Keratinocyte (primary cell): ENCODE measurements at places on chromosomes 2 and 18.

DNA sequence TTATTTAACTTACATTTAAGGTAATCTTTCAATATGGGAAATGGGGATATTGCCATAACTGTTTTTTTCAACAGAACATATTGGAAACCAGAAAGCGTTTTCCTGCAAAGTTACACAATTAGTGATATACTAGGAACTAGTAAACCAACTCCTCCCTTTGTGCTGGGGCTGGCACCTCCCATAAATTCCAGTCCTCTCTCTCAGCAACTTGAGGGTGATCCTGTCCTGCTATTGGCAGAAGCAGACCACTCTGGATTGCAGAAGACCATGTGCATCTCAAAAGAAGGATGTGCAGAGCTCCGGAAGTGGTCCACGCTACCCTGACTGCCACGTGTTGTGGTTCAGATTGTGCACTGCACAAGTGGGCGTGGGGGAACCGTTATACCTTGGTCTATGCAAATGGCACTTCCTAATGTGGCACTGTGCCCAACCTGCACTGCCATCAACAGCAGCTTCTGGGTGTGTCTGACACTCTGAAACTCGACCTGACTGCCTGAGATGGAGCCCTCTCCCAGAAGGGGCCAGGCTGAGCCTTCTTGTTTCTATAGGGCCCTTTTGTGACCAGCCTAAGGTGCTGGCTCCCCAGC lies 219.2 kb downstream of the ZNF516 start:
- no peak for DNase-seq

- no peak for DNase-seq
Measured at GRCh38 chr2:9230051-9230802, 23.6 kb downstream of the ASAP2 start.

DNA sequence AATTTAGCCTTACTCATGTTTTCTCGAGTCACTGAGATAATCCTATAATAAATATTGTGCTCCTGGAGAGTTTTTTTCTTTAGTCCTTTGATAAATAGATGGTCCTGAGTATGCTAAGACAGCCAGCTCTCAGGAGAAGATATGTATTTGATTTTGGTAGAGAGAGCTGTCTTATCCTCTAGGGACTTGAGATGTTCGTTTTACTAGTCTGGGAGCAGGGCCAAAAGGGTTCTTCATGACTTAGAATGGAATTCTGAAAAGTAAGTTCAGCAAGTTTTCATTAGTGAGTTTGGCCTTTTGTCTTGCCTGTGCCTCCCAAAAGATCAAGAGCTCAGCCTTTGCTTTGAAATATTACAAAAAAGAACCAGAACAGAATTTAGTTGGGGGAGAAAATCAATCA lies 246.7 kb downstream of the BABAM2 start:
- no peak for DNase-seq

GRCh38 chr2:106342831-106343251 lies 125.4 kb downstream of the RGPD3 start:
- DNase-seq = no peak

- no peak for DNase-seq
Measured at GRCh38 chr2:172510088-172510487, 45.8 kb upstream of the PDK1 start.

GRCh38 chr2:20235655-20236305 lies 10.8 kb upstream of the SDC1 start:
- DNase-seq = peak; percentile 99

- no peak for DNase-seq
Measured at GRCh38 chr2:16716944-16717343, 51.3 kb upstream of the CYRIA start.

DNA sequence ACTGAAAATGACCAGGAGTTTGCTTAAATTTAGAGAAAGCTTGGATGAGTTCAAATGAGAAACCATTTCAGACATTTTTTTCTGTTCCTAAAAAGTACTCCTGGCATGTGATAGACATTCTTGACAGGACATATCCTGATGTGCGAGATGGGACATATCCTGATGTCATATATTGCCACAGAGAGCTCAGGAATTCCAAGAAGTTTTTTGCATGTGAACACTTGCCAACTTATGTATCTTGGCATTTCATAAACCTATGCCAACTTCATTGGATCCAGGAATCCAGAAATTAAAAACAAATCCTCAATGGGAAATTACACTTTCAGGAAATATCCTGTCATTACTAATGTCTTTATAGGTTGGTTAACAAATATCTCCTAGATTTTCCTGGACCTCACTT lies 2.9 kb upstream of the SERPINB3 start:
- peak; percentile 55 for DNase-seq

GRCh38 chr2:23673830-23674679 lies 252.9 kb downstream of the ATAD2B start:
- DNase-seq = no peak
